Iris pigment epithelial cell (primary cell): ENCODE measurements at places on chromosomes 4 and X.
A peak's percentile ranks its signal among the peaks of the same experiment; 100 is the strongest.

- no peak for DNase-seq
Observed at GRCh38 chr4:26937139-26937538, 76.5 kb downstream of the STIM2 start.

GRCh38 chr4:76365636-76366035 lies 55.3 kb downstream of the CCDC158 start:
- no peak for DNase-seq

DNA sequence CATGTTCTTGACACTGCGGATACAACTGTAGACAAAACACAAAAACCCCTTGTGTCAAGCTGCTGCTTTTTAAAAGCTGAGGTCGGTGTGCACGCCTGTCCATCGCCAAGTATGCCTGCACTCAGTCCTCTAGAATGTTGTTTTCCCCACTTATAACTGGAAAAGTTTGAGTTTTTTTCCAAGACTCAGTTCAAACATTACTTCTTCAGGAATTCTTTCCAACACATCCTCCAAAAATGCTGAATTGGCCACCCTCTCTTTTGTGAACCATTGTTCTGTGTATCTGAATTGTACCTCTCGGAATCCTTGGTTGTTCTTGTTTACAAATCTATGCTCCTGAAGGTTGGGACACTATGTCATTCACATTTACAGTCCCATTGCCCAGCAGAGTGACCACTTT lies 94.6 kb downstream of the REELD1 start:
- DNase-seq: no peak

GRCh38 chrX:87434618-87435017 lies 83.0 kb upstream of the KLHL4 start:
- DNase-seq: no peak

DNA sequence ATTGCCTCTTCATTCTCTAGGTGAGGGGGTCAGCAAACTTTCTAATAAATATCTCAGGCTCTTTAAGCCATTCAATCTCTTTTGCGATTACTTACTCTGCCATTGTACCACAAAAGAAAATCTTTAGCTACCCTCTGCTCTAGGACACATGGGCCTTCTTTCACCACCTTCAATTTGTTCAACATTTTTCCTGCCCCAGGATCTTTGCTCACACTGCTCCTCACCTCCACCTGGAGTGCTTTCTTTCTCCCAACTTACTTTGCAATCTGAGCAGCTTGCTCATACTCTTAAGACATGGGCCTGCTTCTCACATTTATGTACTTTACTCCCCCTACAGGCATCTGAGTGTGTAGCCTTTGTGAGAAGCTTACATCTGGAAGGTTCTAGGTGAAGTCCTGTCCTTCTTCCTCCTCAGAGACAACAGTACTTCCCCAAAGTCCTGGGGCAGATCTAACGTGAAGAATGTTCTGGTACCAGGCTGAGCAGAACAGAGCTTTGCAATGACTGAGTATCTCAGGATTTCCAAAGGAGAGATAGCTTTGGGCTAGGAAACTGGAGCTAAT lies 55.0 kb upstream of the PRDM5 start:
- peak; percentile 79 for DNase-seq

- DNase-seq: no peak
Observed at GRCh38 chr4:76058302-76058701, 16.2 kb upstream of the ART3 start.

DNA sequence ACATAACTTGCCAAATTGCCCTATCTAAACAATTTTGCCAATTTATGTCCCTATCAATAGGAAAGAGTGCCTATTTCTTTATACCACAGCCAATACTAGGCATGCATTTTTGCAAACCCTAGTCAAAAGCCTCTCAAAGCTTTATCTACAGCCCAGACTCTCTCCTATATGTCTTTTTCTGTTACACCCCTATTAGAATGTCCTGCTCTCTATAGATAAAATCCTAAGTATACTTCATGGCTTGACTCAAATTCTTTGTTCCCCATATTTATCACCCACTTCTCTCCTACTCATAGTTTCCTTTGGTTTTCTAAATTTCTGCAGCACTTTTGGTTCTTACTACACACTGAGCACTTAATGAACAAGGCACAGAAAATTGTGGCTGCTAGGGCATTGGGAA lies 38.0 kb downstream of the NUP62CL start:
- DNase-seq: no peak

GRCh38 chrX:51484616-51485015 lies 11.8 kb downstream of the NUDT11 start:
- DNase-seq: no peak

GRCh38 chr4:182925855-182926254 lies 8.7 kb upstream of the DCTD start:
- DNase-seq: no peak

DNA sequence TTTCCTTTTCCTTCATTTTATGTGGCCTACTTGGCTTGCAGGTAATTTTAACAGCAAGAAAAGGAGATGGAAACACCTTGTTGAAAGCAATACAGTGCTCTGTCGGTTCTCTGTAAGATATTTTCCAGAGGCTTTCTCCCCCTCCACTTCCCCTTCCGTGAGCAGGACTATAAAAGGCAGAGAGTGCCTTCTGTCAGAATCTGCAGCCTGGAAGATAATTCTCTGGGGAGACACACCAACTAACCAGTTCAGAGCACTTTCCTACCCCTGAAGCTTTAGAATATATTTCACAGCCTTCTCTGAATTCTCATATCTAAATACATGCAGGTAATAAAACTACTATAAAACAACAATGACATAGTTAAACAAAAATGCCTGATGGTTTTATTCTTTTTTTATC lies 141.1 kb downstream of the IDS start:
- DNase-seq: no peak

- DNase-seq: peak; percentile 94
Observed at GRCh38 chrX:82813671-82814078, 694.4 kb upstream of the POU3F4 start.

DNA sequence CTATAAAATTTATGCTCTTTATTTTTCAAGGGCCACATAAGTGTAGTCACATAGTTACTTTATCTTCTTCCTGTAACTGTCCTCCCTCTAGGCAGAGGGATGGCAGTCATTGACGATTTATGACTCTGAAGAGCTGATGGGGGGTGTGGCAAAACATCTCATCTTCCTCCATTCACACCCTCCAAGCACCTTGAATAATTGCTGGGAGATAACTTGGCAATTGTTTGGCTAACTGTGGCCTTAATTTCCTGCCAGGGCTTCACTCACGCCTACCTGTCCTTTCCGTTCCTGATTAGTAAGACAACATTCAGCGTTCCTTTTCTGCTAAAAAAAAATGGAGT lies 329.2 kb downstream of the ARHGAP10 start:
- no peak for DNase-seq

GRCh38 chr4:100164808-100165760 lies 25.2 kb downstream of the DDIT4L start:
- no peak for DNase-seq

DNA sequence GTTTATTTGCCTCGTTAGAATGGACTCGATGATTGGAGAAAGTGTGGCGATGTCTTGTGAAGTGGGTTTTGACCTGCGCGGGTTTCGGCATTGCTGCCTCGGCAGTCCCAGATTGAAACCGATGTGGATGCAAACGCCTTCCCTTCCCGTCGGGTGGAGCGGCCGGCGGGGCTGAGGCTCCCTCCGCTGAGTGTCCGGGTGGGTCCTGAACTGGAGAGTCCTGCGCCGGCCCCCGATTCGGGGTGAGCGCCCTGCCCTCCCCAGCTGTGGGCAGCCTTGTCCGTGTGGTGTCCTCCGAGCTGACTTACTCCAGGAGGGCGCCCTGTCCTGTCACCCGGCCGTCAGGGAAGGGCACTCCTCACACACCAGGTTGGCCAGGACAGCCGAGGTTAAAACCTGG lies 75.3 kb upstream of the PSAPL1 start:
- no peak for DNase-seq

DNA sequence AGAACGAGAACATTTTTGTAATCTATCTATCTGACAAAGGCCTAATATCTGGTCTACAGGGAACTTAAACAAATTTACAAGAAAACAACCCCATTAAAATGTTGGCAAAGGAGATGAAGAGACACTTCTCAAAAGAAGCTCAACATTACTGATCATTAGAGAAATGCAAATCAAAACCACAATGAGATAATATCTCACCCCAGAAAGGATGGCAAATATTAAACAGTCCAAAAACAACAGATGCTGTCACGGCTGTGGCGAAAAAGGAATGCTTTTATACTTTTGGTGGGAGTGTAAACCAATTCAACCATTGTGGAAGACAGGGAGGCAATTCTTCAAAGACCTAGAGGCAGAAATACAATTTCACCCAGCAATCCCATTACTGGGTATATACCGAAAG lies 2284.8 kb downstream of the ARAP2 start:
- DNase-seq: peak; percentile 7
